Stimulated activated CD4-positive, alpha-beta T cell treated with anti-CD3 and anti-CD28 coated beads, Interleukin-12 subunit alpha, Interleukin-12 subunit beta, amount 100 ng/mL, for 48 hours (primary cell): ENCODE measurements at places on chromosomes 12 and 14.

GRCh38 chr12:91316161-91316906 is 133.7 kb upstream of the DCN start:
- DNase-seq, result no peak

DNA sequence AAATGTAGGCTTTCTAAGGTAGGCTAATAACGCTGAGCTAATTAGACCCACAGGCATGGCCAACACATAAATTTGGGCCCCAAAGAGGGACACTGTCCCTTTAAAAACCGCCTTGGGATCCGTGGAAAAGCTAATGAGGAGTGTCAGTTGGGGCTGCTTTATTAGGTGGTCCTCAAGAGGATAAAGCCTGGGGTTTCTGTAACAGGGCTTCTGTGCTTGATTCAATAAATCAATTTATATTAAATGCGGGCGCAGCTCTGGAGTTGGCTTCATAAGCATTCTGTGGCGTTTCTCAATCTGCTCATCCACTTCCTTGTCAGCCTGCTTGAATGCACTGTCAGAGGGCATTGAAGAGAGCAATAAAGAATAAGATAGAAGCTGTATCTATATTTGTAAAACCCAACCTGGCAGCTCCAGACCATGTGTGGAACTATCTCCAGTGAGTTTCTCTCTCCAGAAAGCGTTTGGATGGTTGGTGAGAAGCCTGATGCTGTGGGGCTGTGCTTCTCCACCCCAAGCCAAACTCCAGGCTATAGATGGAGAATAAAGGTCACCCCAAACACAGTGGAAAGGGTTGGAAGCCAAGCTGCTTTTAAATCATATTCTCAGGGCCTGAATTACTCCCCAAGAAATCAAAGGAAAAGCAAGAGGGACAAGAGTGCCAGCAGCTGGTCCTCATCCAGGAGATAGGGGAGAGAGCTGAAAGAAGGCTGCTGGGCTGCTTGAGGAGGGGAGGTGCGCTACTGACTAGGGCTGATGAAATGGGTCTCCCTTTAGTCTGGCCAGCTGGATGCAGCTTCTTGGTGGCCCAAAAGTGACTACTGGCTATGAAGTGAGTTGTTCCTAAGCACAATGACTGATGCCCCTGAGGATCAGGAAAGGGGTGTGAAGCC is 222.0 kb downstream of the PPM1H start:
- no peak for DNase-seq

DNA sequence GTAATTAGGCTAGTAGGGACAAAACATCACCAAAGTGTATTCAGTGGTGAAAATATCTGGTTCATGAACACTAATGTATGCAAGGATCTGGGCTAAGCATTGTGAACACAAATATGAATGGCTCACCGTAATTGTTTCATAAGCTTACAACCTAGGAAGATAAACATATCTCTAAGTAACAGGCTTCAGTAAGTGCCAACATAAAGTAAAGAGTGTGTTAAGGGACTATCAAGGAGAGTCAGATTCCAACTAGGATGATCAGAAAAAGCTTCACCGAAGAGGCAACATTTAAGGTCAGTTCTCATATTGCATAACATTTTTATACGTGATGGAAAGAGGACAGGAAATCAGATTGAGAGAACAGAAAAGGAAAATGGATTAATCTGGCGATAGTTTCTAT is 29.4 kb downstream of the ABCC9 start:
- no peak for DNase-seq

DNA sequence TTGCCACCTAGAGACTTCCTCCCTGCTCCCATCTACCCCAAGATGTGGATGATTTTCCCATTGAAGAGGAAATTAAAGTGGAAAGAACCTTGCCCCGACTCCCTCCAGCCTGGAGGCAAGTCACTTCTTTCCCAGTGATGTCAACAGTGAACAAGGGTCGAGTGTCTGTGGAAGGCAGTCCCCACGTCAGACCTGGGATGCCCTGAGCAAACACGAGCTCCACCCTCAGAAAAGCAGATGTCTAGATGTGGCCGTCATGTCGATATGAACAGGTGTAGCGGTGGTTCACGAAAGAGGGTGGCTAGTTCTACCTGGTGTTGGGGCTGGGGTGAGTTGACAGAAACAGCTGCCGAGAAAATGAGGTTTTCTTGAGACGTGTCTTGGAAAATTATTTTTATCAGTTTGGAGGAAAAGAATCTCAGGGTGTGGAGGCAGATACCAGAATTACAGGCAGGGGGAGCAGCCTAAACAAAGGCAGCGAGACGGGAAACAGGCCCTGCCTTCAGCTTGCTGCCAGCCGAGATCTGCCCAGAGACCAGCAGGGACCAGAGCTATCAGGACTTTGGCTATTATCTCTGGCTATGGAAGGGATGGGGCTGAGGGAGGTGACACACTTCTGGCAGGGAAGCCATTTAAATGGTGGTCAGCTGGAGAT is 25.9 kb downstream of the SYNDIG1L start:
- DNase-seq, result no peak

DNA sequence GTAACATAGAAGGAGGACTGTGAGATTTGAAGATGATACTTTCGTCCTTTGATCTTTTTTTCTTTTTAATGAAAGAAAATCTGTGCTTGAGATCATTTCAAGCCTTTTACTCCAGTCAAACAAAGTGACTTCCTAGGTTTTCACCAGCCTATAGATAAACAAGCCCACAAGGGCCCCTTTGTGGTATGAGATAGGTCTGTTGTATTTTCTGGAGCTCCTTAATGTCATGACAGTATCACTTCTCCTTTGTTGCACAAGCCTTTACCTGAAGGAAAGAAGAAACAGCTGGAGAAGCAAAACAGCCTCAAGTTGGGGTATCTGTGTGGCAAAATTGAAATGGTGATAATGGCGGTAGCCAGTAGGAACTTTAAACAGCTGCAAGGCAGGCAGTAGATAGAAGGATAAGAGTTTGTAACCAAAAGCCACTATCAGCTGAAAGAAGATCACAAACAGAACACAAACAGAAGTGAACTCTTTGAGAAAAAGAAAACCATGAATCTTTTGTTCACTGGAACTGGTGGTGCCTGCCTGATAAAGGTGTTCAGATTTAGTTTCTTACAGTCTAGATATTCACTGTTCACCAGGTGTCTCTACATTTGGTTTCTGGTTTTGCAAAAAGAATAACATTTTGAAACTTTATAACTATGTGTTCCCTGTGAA is 96.8 kb downstream of the LGR5 start:
- no peak for DNase-seq

DNA sequence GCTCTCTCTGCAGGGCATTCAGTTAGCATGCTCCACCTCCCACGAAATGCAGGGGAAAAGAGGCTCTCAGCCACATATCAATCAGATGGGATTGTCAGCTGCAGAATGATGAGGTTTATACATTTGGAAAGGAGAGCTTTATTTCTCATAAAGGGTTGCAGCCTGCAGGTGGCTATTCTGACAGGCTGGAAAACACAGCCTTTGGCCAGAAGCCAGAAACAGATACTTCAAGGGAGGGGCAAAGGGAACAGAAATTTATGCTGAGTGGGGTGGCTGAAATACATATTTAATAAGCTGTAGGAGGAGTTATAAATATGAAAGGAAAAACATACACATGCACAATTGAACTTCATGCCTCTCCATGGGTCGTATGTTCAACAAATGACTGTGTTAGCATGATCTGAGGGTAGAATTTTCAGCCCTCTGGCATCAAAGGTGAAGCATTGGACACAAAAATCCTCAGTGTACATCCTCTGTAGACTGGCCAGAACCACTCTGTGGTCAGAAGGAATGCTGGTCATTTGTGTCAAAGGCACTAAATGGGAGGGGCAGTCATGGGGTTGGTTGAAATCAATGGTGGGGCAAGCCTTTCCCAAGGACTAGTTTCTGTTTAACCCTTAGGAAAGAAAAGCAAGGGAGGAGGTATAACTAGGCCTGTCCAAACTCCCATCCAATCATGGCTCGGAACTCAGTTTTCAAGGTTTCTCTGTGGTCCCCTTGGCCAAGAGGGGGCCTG is 62.4 kb downstream of the TMX1 start:
- no peak for DNase-seq

DNA sequence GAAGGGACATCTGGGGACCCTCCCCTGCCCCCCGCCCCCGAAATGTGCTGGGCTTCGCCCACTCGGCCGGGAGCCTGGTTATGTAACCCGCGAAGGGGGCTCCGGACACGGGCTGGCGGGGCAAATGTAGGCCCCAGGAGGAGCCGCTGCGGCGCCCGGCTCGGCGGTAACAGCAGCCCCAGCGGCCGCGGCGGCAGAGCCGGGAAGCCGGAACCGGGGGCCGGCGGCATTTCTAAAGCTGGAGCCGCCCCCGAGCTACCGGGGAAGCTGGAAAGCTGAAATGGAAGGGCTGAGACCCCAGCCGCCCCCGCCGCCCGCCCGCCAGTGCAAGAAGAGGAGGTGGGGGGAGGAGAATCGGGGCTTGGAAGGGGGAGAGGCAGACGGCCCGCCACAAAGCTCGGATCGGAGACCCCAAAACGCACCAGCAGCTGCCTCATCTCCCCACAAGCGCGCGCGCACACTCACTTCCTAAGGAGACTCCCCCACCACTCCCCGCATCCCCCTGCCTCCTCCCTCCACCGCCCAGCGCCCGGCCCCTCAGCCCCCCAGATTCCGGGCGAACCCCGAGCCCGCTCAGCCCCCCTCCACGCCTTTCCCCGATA is 1.5 kb downstream of the KDM2B start:
- DNase-seq, result no peak

DNA sequence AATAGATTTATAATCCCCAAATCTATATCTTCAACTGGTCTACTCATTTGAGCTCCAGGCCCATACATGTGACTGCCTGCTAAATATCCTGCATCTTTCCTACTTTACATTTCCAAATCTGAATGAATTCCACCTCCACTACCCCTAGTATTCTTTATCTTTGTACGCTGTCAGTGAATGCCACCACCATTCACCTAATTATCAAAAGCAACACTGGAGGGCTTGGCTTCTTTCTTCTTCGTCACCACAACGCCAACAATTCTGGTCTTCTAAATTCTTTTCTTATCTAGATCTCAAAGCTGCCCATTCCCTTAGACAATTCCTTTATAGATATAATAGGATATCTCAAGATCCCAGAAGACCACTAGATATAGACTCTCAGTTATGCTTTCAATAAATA is 47.1 kb upstream of the ADAMTS20 start:
- no peak for DNase-seq

DNA sequence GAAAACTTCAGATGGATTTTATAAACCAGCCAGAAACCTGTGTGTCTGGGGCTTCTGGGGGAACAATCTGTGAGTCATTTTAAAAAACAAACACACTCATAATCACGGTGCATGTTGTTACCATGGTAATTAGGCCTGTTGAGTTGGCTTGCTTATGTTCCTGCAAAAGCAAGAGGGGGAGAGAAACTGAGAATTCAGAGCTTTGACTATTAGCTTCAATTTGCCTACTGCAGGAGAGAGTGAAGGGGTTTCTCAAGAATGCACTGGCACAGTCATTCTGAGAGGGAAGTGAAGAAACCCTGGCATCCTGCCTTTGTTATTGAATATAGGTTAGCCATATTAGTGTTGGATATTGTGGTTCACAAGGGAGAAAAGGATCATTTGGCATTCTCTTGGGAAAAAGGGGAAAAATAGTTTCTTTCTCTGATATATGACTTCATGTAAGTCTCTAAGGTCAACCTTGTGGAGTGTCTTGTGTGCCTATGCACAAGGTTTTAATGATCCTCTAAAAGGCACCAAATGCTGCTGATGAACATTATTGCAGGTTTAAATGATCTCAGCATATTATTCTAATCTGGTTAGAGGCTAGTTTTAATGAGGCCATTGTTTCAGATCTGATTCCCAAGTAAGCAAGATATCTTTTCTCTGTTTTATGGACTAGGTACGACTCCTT is 12.9 kb downstream of the GNG2 start:
- DNase-seq, result no peak

- no peak for DNase-seq
Measured at GRCh38 chr12:108514468-108514972, 557 bp upstream of the FICD start.

DNA sequence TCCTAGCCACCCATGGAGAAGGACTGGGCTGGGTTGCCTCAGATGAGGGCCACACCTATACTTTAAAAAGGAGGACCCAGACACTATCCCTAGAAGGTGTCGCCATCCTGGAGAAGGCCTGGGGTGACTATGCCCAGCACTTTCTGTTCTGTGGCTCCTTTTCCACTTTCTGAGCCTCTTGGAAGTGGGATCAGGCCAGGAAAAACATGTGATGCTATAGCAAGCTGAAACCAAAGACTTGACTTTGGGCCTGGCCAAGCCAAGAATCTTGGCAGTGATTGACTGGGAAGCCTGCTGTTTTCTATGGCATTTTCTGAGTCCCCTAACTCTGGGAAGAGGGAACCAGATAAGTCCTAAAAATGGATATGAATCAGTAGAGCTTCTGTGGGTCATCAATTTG is 332.3 kb downstream of the ZFP36L1 start:
- no peak for DNase-seq

DNA sequence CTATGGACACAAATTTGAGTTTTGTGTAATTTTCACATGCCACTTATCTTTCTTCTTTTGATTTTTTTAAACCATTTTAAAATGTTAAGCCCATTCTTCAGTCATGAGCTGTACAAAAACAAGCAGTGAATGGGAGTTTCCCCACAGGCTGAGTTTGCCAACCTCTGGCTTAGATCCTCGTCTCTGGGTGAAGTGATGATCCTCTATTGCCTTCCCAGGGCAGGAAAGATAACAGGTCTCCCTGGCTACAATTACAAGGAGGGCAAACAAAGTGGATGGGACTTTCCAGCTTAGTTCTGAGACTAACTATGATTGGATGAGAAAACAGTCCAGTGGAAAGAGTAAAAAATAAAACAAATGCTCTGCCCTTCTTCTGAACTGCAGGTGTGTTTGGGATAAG is 203.7 kb downstream of the SPTSSA start:
- no peak for DNase-seq

DNA sequence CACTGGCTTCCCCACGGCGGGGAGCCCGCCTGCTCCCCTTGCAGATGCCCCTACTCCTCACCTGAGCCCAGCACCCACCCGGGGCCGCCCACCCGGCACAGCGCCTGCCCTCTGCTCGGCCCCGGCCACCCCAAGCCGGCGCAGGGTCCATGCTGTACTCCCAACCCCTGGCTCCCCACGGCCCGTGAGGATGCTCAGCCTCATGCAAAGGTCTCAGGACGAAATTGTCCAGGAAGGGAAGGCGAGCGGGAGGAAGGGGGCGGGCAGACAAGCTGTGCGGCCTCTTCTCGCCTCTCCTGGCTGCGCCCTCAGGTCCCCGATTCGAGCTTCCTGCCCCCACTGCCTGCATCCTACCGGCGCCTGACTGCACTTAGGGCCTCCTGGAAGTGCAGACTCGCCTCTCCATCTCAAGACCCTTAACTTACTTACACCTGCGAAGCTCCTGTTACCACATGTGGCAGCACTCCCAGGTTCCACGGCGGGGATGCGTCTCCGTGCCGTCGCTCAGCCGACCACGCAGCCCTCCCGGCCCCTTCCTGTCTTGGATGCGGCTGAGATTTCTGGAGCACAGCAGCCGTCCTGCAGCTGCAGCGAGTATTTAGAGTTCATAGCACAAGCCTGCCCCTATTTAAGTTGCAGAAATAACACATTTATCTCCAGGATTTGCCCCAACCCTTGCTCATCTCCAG is 18.0 kb downstream of the LRCOL1 start:
- DNase-seq, result no peak
